ENCODE measurements at places on chromosomes 1 and 21.

DNA sequence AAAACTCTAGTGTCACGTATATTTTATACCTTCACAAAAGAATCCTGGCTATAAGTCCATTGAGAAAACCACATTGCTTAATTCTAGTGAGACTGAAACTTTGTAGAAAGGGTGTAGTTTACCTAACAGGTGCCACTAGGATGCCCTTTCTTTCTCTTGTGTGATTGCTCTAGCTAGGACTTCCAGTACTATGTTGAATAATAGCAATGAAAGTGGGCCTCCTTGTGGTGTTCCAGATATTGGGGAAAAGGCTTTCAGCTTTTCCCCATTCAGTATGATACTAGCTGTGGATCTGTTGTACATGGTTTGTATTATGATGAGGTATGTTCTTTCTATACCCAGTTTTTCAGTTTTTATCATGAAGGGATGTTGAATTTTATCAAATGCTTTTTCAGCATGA, 39.7 kb upstream of the CHODL start:
- no peak for DNase-seq

DNA sequence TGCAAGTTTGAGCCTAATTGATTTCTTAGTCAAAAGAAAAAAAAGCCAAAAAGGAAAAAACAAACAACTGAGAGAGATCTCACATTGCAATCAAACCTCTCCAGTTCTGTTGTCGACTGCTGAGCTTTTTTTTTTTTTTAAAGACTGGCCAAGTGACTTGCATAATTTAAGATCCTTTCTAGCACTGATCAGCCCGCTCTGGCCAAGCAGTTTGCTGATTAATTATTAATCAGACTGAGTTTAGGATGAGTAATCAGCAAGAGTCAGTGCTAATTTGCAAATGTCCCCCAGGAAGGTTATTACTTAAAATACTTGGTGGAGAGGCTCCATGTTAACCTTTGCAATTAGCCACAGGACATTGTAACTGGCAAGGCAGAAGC, 39.3 kb downstream of the HMGB4 start:
- no peak for DNase-seq

- DNase-seq = no peak
Measured at GRCh38 chr1:202122639-202123335, at the start of gene GPR37L1. Gene GPR37L1, plus strand, starts transcription at chr1:202122917. Its CDS starts 47 bp downstream, at chr1:202122964.

GRCh38 chr21:35940074-35940927, 120.0 kb downstream of the SETD4 start:
- no peak for DNase-seq

GRCh38 chr1:55726994-55727393, 511.8 kb upstream of the USP24 start:
- DNase-seq = no peak

DNA sequence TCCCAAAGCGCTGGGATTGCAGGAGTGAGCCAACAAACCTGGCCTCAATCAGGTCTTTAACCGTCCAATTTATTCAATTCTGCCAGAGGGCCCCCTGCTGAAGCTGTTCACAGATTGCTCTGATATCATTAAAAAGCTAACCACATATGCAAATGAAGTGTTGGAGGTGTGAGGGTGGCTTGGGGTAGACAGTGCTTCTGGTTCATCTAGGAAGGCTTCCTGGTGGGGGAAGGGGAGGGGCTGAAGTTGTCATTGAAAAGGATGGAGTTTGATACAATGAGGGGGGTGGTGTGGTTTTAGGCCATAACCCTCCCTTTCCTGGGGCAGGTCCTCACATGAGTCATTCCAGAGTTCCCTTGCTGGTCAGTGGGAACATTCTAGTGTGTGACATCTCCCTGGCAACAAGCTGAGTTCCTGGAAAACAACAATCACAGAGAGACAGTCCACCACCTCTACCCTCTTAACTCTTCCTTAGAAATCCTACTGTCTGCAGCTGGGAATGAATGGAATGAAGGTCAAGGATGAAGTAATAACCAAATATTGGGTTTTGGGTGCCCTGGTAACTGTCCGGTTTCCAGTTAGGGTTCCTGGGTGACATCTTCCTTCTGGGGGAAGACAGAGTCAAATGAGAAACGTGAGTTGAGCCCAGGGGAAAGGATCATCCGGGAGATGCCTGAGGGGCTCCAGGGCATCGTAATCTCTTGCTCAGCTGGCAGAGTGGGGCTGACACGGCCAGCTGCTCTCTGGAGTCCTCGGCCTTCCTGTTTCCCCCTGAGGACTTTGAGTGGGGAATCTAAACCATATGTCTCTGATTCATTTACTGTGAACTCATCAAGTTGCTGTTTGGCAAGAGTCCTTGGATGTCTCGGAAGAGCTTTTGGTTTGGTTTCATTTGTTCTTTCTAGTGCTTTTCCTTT, 32.2 kb downstream of the BATF3 start:
- no peak for DNase-seq

- DNase-seq = peak; percentile 72
Measured at GRCh38 chr1:152034654-152035538, 1.9 kb downstream of the S100A11 start.

- DNase-seq = no peak
Measured at GRCh38 chr1:233412812-233413211, 85.3 kb downstream of the MAP3K21 start.
